Large intestine (tissue), 12 donors: ENCODE measurements at places on chromosomes 12 and 14. TPM values are rescaled to one million over a fixed set of nuclear protein-coding genes. Genes with fewer than 3 reads are reported as not detected.

Gene SCFD1
- polyA plus RNA-seq, result 69.7 TPM

DNA sequence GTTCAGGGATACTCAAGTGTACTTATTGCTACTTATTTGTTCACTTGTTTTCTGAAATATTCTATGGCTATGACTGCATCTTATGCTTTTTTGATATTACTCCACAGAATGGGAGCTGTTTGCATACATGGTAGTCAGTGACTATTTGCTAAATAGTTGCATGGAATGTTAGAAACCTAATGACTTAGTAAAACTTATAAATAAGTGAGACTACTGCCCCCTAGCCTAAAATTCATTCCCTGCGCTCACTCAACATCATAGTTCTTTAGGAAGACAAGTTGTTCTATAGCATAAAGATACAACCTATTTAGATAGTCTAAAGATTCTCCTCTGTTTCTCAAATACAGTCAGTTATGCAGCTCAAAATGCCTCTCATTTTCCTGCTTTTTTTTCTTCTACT lies 305.5 kb downstream of the CEP128 start:
- H3K27ac ChIP-seq, result no peak overlapping the region
- H3K4me1 ChIP-seq, result no peaks in the 10 kb centered on the region
- no peaks in the 10 kb centered on the region for H3K36me3 ChIP-seq
- H3K4me3 ChIP-seq, result no peak overlapping the region
- H3K27me3 ChIP-seq, result no peaks in the 10 kb centered on the region
- peak; percentile 3 for DNase-seq

DNA sequence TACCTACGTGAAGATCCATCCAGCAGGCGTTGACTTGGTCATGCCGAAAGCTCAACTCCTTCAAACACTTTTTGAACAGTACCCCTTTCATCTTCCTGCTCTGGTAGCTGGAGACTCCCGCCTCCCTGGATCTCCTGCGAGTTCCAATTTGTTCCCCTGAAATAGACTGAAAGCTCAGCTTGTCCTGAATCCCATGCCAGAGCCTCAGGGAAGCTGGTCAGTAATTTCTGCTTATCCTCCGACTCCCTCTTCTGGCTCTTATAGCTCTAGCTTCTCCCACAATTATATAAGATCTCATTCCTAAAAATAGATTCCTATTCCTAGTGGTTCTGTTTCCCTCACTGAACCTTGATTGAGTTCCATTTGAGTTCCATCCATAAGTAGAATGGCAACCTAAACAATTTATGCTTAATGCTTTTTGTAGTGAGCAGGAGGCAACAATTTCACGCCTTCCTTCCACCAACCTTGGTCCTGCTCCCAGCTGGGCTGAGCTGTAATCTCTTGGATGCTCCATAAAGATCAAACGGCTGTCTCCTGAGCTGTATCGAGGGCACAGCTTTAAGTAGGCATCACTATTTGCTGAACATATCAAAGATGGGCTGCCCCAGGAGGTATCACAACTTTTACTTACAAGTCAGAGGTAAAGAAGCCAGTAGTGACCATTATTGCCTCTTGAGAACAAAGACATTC lies 8.0 kb upstream of the TMEM132C start:
- no peak overlapping the region for H3K27ac ChIP-seq
- no peak for DNase-seq
- no peak overlapping the region for H3K4me3 ChIP-seq
- H3K27me3 ChIP-seq, result peaks cover 7% of the 10 kb centered on the region
- H3K36me3 ChIP-seq, result no peaks in the 10 kb centered on the region

Gene LUM
- 366 TPM for polyA plus RNA-seq

DNA sequence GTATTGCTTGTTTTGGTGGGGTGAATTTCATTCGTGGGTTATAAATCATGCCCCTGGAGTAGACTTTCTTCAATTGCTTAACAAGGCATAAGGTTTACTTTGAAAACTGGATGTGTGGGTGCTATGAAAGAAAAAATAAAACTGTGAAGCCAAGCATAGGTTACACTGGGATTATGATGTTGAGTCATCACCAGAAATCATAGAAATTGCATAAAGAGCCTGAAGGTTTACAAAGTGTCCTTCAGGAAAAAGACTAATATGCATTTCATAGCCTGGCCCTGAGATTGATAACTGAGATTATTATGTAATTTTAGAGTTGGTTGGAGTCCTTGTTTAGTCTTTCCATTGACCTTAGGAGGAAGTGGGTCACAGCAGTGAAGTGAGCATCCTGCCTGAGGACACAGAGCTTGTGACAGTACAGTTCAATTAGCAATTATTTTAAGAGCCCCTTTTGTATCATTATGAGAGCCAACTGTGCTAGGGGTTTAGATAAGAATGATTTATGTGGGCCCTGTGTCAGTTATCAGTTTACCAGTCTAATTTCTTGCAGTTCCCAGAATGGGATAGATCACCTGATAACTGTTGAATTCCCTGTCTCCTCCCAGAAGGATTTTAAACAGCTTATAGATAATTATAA lies 13.6 kb downstream of the LRRK2 start:
- H3K4me1 ChIP-seq, result no peaks in the 10 kb centered on the region
- no peak overlapping the region for H3K4me3 ChIP-seq
- no peaks in the 10 kb centered on the region for H3K36me3 ChIP-seq
- no peak overlapping the region for H3K27ac ChIP-seq
- H3K27me3 ChIP-seq, result no peaks in the 10 kb centered on the region
- DNase-seq, result no peak

- H3K27ac ChIP-seq, result no peak overlapping the region
- DNase-seq, result no peak
- no peak overlapping the region for H3K4me3 ChIP-seq
- H3K4me1 ChIP-seq, result no peaks in the 10 kb centered on the region
- no peaks in the 10 kb centered on the region for H3K36me3 ChIP-seq
These were observed 485.5 kb downstream of the BCAT1 start for GRCh38 chr12:24463375-24463774.

GRCh38 chr14:99382781-99383471 lies 97.7 kb downstream of the SETD3 start:
- H3K4me3 ChIP-seq, result no peak overlapping the region
- peaks cover 4% of the 10 kb centered on the region for H3K27me3 ChIP-seq
- H3K4me1 ChIP-seq, result no peaks in the 10 kb centered on the region
- H3K36me3 ChIP-seq, result no peaks in the 10 kb centered on the region

GRCh38 chr14:91216731-91217226 lies 27.7 kb downstream of the GPR68 start:
- H3K36me3 ChIP-seq, result peaks cover 70% of the 10 kb centered on the region
- no peak overlapping the region for H3K4me3 ChIP-seq
- H3K27ac ChIP-seq, result no peak overlapping the region
- H3K4me1 ChIP-seq, result no peaks in the 10 kb centered on the region
- H3K27me3 ChIP-seq, result no peaks in the 10 kb centered on the region
- DNase-seq, result no peak

GRCh38 chr12:23139026-23139425 lies 514.1 kb downstream of the ETNK1 start:
- no peaks in the 10 kb centered on the region for H3K36me3 ChIP-seq
- no peak overlapping the region for H3K27ac ChIP-seq
- H3K4me1 ChIP-seq, result no peaks in the 10 kb centered on the region
- DNase-seq, result no peak
- H3K4me3 ChIP-seq, result no peak overlapping the region

GRCh38 chr12:32754111-32754510 lies 1.6 kb downstream of the YARS2 start:
- peak; percentile 36 for DNase-seq
- H3K36me3 ChIP-seq, result peaks cover 34% of the 10 kb centered on the region
